ENCODE measurements at places on chromosomes 16 and 17.
A peak's percentile ranks its signal among the peaks of the same experiment; 100 is the strongest.

DNA sequence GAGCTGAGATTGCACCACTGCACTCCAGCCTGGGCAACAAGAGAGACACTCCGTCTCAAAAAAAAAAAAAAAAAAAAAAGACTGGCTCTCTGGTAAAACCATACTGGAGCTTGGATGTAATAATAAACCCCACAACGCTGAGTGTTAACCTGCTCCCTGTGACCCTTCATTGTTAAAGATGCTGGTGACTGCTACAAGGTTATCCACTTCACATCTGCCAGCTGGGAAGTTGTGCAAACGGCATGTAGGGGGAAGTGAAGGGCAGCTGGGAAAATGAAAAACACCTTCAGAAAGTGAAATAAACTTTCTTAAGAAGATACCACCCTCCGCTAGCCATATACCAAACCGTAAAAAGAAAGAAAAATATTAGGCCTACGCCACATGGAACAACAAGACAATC lies 131.0 kb upstream of the NUDT7 start:
- no peak for DNase-seq

- DNase-seq, result no peak
Measured at GRCh38 chr16:55534756-55535155, 25.9 kb downstream of the LPCAT2 start.

GRCh38 chr16:57038166-57038565 lies 48.8 kb downstream of the NLRC5 start:
- DNase-seq, result no peak

GRCh38 chr17:36705874-36706731 lies 104.7 kb downstream of the MRM1 start:
- DNase-seq, result peak; percentile 30

- DNase-seq, result peak; percentile 86
Measured at GRCh38 chr16:2471016-2471652, at the start of gene NTN3. TSS of gene NTN3 (plus strand) at chr16:2471297. CDS start at chr16:2471702, 405 bp downstream.

- no peak for DNase-seq
Measured at GRCh38 chr17:62641951-62642350, 14.5 kb downstream of the MRC2 start.

- no peak for DNase-seq
Measured at GRCh38 chr17:57971572-57971971, 16.4 kb upstream of the CUEDC1 start.

DNA sequence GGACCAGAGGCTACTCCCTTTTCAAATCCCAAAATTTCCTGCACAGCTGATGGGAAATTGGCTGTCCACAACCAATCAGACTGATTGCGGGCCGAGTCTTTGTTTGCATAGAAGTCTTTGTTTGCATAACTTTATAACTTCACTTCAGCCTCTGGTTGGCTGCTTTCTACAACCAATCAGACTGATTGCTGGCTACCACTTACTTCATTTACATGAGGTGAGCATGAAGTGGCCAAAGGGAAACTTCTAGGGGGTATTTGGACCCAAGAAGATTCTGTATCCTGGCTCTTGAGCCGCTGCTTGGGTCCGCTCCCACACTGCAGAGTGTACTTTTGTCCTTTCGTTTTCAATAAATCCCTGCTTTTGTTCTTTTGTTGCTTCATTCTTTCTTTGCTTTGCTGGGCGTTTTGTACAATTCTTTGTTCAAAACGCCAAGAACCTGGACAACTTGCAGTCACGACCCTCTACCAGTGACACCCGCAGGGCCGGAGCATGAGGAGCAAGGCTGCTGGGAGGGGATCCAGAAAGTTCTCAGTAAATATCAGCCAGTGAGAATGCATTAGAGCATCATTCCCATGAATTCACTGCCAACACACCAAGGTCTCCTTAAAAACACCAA lies 67.5 kb downstream of the IQCK start:
- peak; percentile 23 for DNase-seq

- DNase-seq, result no peak
Measured at GRCh38 chr17:11921296-11921695, 76.0 kb downstream of the ZNF18 start.

DNA sequence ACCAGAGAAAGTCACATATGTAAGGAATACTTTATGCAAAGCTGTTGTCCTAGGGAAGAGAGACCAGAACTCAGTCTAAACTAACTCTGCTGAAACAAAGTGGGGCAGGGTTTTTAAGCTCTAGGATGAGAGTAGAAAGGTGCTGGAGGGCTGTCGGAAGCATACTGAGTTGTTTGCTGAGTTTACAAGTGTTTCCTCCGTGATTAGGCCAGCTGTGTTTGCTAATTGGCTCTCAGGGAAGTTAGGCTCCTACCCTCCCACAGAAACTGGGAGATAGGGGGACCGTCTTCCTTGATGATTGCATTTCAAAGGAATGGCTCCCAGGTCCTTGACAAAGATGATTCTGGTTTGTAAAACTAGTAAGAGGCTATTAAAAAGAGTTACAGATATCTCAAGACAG lies 24.4 kb upstream of the CRYM start:
- DNase-seq, result no peak

- no peak for DNase-seq
Measured at GRCh38 chr16:11138769-11139325, 117.2 kb downstream of the SOCS1 start.

GRCh38 chr17:10127819-10128425 lies 70.5 kb downstream of the GAS7 start:
- peak; percentile 93 for DNase-seq

GRCh38 chr17:36979565-36979941 lies 30.8 kb downstream of the AATF start:
- DNase-seq, result no peak

- DNase-seq, result peak; percentile 84
Measured at GRCh38 chr17:20063665-20064648, 54.8 kb downstream of the SPECC1 start.

DNA sequence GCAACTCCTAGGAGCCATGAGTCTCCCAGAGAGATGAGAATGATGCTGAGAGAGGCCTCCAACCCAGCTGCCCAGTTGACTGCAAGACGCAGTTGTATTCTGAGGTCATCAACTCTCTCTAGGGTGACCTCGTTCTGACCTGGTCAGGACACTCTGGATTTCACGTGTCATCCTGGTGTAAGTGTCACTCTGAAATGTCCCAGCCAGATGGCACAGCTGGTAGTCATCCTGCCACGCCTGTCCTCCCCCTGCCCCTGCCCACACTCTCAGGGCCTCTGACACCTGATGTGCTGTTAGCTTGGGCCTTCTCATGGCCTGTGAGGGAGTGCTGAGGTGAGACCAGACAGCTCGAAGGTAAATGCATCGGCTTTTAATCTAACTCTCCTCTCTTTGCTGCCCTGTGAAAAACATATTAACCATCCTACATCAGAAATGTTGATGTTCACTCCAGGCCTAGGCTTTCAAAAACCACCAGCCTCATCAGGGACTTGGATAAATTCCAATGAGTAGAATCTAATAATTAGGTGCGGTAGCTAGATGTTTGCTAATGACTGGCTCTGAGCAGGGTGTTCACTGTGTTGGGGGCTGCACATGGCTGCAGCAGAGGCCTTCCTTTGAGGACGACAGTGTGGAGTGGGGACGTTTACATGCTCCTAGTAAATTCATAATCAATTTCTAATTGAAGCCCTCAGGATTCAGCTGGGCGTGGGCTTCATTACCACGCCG lies 13.8 kb downstream of the MLYCD start:
- no peak for DNase-seq

GRCh38 chr17:74738051-74738996 lies 1.3 kb downstream of the RAB37 start:
- DNase-seq, result peak; percentile 65

- no peak for DNase-seq
Measured at GRCh38 chr17:69763503-69763902, 311.5 kb upstream of the KCNJ16 start.

- no peak for DNase-seq
Measured at GRCh38 chr16:17215936-17216335, 254.8 kb downstream of the XYLT1 start.
